Thyroid gland (tissue), 4 donors: ENCODE measurements at places on chromosomes 12 and 14. TPM values are rescaled to one million over a fixed set of nuclear protein-coding genes. Genes with fewer than 3 reads are reported as not detected.
A peak's percentile ranks its signal among the peaks of the same experiment; 100 is the strongest.

The CGRRF1 gene
- 21.7 TPM for total RNA-seq

The PRR4 gene
- total RNA-seq: 8.1 TPM

GRCh38 chr14:104816616-104816884, 15.6 kb downstream of the ZBTB42 start:
- H3K4me3 ChIP-seq: peak overlapping the region; percentile 79
- no peaks in the 10 kb centered on the region for H3K36me3 ChIP-seq

DNA sequence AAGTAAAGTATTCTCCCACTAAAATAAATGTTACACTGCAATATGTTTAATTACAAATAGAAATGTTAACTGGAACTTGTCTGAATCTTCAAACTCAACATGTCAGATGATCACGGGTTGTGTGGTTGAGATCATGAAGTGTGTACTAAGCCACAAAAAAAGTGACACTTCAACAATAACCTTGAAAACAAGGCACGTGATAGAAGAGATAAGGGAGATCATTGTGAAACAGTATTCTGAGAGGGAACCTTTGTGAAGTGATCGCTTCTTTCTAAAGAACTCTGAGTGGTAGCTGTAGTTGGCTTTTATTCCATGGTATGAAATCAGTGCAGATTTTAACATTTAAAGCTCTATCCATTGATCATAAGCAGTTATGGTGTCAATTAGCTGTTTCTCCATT, 60.0 kb downstream of the LIN52 start:
- H3K27ac ChIP-seq: no peak overlapping the region
- H3K27me3 ChIP-seq: no peaks in the 10 kb centered on the region
- no peak overlapping the region for H3K4me3 ChIP-seq
- H3K36me3 ChIP-seq: no peaks in the 10 kb centered on the region
- no peak for DNase-seq

DNA sequence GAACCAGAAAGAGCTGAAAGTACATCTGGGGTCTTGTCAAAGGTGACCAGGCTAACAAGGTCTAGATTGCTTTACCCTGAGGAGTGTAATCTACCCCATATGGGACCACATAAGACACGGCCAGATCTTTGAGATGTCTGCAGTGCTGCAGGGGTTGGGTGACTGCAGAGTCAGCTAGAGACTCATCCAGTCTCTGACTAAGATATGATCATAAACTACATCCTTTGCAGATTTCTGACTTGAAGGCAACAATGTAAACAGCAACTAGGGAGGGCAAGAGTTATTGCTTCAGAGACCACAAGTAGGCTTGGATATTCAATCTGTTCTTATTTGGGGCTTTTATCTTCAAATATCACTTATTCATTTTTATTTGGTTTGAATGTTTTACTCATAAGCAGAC, 1080.5 kb upstream of the FOXG1 start:
- no peak overlapping the region for H3K27ac ChIP-seq
- no peaks in the 10 kb centered on the region for H3K27me3 ChIP-seq
- H3K4me3 ChIP-seq: no peak overlapping the region
- no peak for DNase-seq
- H3K4me1 ChIP-seq: no peaks in the 10 kb centered on the region
- H3K36me3 ChIP-seq: no peaks in the 10 kb centered on the region

DNA sequence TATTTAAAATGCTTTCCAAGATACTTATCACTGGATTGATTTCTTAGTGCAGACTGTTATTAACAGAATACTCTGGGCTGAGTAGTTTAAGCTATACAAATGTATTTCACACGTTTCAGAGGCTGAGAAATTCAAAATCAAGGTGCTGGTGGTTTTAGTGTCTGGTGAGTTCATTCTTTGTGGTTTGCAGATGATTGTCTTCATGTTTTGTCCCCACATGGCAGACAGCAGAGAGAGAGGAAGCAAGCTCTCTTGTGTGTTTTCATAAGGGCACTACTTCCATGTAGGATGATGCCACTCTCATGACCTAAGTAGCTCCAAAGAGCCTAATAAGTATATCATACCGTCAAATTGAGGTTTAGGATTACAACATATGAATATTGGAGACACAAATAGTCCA, 1348.9 kb upstream of the FLRT2 start:
- H3K27me3 ChIP-seq: no peaks in the 10 kb centered on the region
- no peak overlapping the region for H3K4me3 ChIP-seq
- no peaks in the 10 kb centered on the region for H3K4me1 ChIP-seq
- DNase-seq: no peak
- no peak overlapping the region for H3K27ac ChIP-seq

- H3K4me3 ChIP-seq: no peak overlapping the region
- DNase-seq: no peak
- H3K4me1 ChIP-seq: no peaks in the 10 kb centered on the region
Measured at GRCh38 chr12:41310367-41310766, 122.2 kb downstream of the PDZRN4 start.

DNA sequence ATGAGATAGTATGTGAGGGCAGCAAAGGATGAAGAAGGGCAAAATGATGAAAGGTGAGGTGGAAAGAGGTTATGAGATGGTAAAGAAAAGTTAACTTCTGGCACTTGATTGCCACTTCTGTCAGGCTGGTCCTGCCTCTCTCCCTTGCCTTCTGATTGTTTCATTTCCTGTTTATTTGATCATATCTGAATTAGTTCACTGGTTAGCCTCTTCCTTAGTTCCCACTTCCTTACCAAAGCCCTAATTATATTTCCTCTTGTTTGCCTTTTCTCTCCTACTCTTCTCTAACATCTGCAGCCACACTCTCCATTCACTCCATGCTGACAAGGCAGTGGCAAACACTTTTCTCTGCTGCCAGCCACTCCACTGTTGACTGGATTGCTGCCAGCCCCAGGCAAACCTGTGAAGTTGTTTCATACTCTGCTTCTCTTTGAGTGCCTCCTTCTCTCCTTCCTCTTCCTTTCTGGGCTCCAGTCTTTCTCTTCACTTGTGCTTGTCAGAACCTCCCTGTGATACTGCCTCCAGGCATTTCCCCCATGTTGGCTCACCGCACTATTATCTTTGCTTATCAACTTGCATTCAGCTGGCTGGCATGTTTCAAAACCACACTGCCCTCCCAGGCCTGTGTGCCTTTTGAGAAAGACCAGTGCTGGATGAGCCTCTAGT, 8.1 kb downstream of the PNP start:
- H3K4me3 ChIP-seq: no peak overlapping the region
- DNase-seq: peak; percentile 89
- peak overlapping the region; percentile 19 for H3K27ac ChIP-seq
- H3K4me1 ChIP-seq: peaks cover 4% of the 10 kb centered on the region
- H3K27me3 ChIP-seq: no peaks in the 10 kb centered on the region

The BLTP3B gene
- 40.6 TPM for total RNA-seq

GRCh38 chr14:97788364-97788763, 991.2 kb downstream of the VRK1 start:
- H3K36me3 ChIP-seq: no peaks in the 10 kb centered on the region
- DNase-seq: no peak
- H3K4me3 ChIP-seq: no peak overlapping the region
- no peak overlapping the region for H3K27ac ChIP-seq
- no peaks in the 10 kb centered on the region for H3K4me1 ChIP-seq

The SPTSSA gene
- total RNA-seq: 30.6 TPM

- no peak overlapping the region for H3K4me3 ChIP-seq
- no peak for DNase-seq
- H3K36me3 ChIP-seq: no peaks in the 10 kb centered on the region
- H3K4me1 ChIP-seq: no peaks in the 10 kb centered on the region
Measured at GRCh38 chr12:34526946-34527345, 504.6 kb downstream of the ALG10 start.

DNA sequence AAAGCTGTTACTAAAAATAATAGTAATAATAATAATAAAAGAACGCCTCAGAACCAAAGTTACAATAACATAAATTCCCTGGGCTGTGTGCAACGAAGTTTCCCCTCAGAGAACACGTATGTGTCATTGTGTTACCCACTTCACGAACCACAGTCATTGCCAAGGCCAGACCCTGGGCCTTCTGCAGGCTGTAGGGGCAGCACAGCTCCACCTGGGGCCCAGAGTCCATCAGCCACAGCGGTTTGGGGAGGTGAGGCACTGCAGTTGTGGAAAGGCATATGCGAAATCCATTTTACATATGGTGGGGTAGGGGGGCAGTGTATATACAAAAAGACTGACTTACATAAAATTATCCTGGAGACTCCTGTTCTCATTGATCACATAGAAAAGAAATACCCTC, 56.1 kb downstream of the ESR2 start:
- H3K36me3 ChIP-seq: no peaks in the 10 kb centered on the region
- no peak for DNase-seq
- no peak overlapping the region for H3K27ac ChIP-seq

GRCh38 chr12:4164188-4164558, 109.4 kb upstream of the CCND2 start:
- no peaks in the 10 kb centered on the region for H3K27me3 ChIP-seq
- no peak for DNase-seq
- H3K4me3 ChIP-seq: no peak overlapping the region
- H3K4me1 ChIP-seq: peaks cover 31% of the 10 kb centered on the region
- no peak overlapping the region for H3K27ac ChIP-seq

The AVPR1A gene
- total RNA-seq: 24.5 TPM

DNA sequence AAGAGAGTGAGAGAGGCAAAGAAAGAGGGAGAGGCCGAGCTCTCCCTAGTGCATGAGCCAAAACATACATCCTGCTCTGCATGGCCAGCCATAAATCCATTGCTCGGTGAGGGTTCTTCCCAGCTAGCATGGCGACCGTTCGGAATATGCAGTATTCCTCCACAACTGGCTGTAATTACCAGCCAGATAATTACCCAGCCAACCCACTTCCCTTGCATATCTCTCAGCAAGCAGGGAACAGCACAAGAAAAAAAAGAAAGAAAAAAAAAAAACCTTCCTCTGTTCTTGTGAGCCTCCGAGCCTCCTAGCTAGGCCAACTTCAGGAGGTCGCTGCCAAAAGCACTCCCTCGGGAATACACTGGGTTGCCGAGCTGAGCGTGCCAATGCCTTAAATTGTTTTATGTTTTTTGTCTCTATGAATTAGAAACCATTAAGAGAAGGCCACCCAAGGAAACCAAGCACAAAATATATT, 567.9 kb downstream of the MED13L start:
- no peak overlapping the region for H3K4me3 ChIP-seq
- H3K4me1 ChIP-seq: peaks cover 9% of the 10 kb centered on the region
- DNase-seq: peak; percentile 35
- H3K27ac ChIP-seq: no peak overlapping the region
- no peaks in the 10 kb centered on the region for H3K27me3 ChIP-seq
- H3K36me3 ChIP-seq: no peaks in the 10 kb centered on the region

DNA sequence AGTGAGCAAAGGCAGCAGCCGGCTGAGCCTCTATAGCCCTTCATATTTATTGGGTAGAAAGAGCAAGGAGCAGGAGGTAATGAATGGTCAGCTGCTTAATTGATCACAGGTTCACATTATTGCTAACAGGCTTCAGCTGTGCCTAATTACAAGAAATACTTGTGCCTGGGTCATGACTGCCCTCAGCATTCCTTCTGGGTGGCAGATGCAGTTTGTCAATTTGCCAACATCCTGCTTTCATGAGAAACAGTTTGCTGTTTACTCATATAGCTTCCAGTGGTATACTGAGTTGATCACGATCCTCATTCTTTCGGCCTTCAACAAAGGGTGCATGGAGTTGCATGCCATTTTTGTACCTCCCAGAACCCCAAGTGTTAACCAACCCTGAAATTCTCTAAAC, 81.0 kb upstream of the PLEKHG7 start:
- no peak overlapping the region for H3K27ac ChIP-seq
- H3K4me3 ChIP-seq: no peak overlapping the region
- no peaks in the 10 kb centered on the region for H3K27me3 ChIP-seq

GRCh38 chr14:55731881-55732498, 152.0 kb downstream of the KTN1 start:
- no peaks in the 10 kb centered on the region for H3K4me1 ChIP-seq
- H3K27ac ChIP-seq: no peak overlapping the region
- H3K36me3 ChIP-seq: no peaks in the 10 kb centered on the region

DNA sequence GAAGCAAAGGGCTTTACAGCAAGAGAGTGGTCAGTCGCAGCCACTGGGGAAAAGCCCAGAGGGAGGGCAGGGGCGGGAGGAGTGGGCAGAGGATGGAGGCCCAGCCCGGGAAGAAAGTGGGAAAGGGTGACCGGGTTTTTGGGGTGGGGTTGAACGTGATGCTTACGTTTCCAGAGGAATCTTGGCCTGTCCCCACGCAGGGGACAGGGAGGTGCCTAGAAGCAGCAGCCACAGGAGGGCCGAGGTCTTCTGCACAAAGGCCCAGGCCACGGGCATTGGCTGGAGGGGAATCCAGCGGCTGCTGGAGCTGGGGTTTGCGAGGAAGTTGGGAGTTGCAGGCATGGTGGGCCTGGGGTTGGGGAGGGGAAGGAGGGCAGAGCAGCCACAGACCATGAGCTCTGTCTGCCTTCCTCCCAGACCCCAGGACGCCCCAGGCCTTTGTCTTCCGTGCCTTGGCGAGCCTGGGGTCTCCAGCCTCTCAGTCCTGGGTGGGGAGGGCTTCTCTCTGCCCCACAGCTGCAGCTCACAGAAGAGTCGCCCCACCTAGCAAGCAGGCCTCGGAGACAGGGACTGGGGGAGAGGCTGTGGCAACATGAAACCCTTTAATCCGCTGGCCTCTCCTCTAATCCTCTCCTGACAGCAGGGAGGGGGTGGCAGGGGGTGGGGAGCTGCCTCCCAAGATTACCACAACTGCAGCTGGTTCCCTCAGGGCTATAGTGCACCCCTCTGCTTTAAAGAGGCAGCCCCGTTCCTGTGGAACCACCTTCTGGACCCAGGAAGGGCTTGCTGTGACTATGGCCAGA, at the start of gene CACNA2D4:
CACNA2D4 (minus strand) TSS at position 572 of the 803 bp plus-strand sequence; CDS start at position 393, 179 bp downstream.
- H3K27me3 ChIP-seq: no peaks in the 10 kb centered on the region
- no peak within 1 kb of the TSS for H3K4me3 ChIP-seq
- H3K27ac ChIP-seq: no peak within 1 kb of the TSS
- H3K4me1 ChIP-seq: no peaks in the 10 kb centered on the region
- H3K36me3 ChIP-seq: no peaks in the 10 kb centered on the region
- DNase-seq: no peak

The RND1 gene
- 1.3 TPM for total RNA-seq

- no peaks in the 10 kb centered on the region for H3K27me3 ChIP-seq
- DNase-seq: no peak
- no peaks in the 10 kb centered on the region for H3K4me1 ChIP-seq
Measured at GRCh38 chr12:75611041-75611440, 99.6 kb upstream of the KRR1 start.

- no peak overlapping the region for H3K27ac ChIP-seq
- H3K36me3 ChIP-seq: no peaks in the 10 kb centered on the region
- no peaks in the 10 kb centered on the region for H3K27me3 ChIP-seq
Measured at GRCh38 chr14:25666877-25667276, 616.9 kb upstream of the STXBP6 start.
